ENCODE measurements at places on chromosomes 5 and 9. TPM values are rescaled to one million over a fixed set of nuclear protein-coding genes. Genes with fewer than 3 reads are reported as not detected.

The DOCK8 gene
- 80.6 TPM for total RNA-seq

The FBN2 gene
- total RNA-seq: 0.15 TPM

The LIX1 gene
- total RNA-seq: not detected

The SNCAIP gene
- total RNA-seq: not detected

The CYLC2 gene
- total RNA-seq: not detected

The KCNT1 gene
- total RNA-seq: not detected

The CCL27 gene
- total RNA-seq: 0.43 TPM

The OR1J2 gene
- total RNA-seq: not detected

The PDCD1LG2 gene
- not detected for total RNA-seq

The NSA2 gene
- 179 TPM for total RNA-seq

The C9orf43 gene
- 0.57 TPM for total RNA-seq

The DENND1A gene
- 21.7 TPM for total RNA-seq

The RGS7BP gene
- total RNA-seq: not detected

The PRRT1B gene
- total RNA-seq: not detected

The OR1Q1 gene
- total RNA-seq: not detected

The SECISBP2 gene
- 34.7 TPM for total RNA-seq

The RC3H2 gene
- 27.3 TPM for total RNA-seq

The PCAT7 gene
- total RNA-seq: not detected

The PCDHA1 gene
- not detected for total RNA-seq

The HSPB3 gene
- total RNA-seq: not detected

The MYORG gene
- total RNA-seq: 1.8 TPM

The SAXO1 gene
- total RNA-seq: not detected

The NELFB gene
- 73.5 TPM for total RNA-seq

The SNX18 gene
- total RNA-seq: 11.7 TPM

The PCDHGB7 gene
- not detected for total RNA-seq

The CNTNAP3B gene
- not detected for total RNA-seq

The TRMT10B gene
- 9.7 TPM for total RNA-seq

The ADAMTS6 gene
- 0.27 TPM for total RNA-seq

The SLC9A3 gene
- 3.5 TPM for total RNA-seq

The MPDZ gene
- total RNA-seq: 0.29 TPM
